ENCODE measurements at places on chromosomes 7 and 10.
A peak's percentile ranks its signal among the peaks of the same experiment; 100 is the strongest.

DNA sequence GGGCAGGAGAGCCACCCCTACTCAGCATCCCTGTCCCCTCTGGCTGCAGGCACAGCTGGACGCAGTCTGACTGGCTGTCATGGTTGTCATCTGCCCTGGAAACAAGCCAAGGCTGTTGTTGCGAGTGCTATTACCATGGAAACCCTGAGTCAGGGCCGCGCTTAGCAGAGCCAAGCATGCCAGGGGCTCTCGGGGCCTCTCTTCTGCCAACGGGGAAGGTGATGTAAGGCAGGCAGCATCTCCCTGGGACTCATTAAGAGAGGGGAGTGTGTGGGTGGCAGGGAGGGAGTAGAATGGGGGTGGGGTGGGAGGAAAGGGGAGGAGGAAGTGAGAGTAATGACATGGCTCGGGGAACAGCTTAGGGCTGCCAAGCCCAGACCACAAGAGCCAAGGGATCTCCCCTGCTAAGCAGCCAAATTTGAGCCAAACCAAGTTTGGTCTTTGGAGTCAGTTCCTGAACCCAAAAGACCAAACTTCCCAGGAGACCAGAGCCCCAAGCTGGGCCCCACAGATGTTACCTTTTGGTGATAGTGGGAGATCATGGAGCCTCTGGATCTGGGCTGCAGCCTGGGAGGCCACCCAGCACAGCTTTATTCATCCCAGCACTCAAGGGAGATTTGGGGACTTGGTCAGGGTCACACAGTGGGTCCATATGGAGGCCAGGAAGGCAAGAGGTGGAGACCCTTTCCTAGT is 67.6 kb downstream of the TMEM130 start:
- peak; percentile 88 for DNase-seq

DNA sequence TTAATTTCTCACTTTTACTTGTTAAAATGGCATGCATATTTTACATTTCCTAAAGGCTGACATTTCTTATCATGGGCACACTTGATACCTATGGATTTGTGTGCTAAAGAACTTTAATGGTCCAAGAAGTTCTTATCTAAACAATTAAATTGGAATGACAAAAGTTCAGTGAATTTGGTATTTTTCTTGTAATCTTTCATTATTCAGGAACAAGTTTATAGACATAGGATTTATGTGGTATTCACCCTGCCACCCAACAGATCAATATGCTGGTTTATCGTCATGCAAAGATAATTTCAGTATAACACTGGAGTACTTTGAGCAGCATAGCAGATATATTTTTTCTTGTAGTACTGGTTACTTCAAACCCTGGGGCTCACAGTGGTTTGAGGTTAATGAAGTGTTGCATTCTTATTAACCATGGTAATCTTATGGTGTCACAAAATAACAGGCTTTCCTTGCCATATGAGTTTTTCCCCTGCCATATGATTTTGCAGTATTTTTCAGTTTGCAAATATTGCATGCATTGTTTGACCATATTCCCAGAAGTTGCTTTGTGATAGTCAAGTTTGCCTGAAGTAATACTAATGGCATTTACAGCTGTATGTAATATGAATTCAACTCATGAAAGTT is 148.8 kb downstream of the PPP1R9A start:
- DNase-seq = no peak

DNA sequence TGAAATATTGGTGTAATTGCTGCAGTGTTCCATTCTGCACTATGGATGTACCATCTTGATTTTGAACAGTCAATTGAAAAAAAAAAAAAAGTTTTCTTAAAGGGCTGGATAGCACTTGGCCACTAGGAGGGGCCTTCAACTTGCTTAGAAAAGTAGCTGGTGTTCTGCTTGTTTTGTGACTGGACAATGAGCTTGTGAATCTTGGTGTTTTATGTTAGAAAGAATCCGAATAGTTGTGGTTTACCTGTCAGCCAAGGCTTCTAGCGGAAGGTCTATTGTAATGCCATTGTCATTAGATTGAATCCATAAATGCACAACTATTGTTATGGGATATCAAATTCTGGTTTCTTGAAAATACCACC is 77.1 kb downstream of the BMPER start:
- no peak for DNase-seq

GRCh38 chr7:63041786-63042185 is 956.9 kb upstream of the ZNF722 start:
- no peak for DNase-seq

DNA sequence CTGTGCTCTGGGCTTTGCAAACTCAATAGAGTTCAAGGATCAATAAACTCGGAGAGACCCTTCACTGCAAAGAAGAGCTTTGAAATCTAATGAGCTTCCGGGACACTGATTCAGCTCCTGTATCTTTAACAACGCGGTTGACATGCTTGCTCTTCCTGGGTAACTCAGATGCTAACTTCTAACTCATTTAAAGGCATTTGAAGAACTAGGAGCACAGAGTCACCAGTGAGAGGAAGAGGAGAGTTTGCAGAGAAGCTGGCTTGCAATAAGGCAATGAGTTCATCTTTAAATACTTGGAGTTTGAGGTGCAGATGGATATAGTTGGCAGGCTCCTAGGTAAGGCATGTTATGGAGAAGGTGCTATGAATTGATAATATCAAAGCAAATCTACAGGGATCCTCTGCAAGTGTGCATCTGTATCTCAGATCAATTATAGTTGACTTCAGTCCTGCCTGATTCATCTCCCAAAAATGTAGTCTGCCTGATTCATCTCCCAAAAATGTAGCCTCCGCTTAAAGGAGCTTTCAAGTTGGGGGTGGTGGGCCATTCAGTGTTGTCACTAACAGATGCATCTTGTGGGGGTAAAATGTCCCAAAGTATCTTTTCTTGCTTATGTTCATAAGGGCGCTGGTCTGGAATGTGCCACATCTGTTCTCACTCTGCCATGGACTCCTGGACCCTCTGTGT is 182.5 kb upstream of the PRSS58 start:
- DNase-seq = no peak

DNA sequence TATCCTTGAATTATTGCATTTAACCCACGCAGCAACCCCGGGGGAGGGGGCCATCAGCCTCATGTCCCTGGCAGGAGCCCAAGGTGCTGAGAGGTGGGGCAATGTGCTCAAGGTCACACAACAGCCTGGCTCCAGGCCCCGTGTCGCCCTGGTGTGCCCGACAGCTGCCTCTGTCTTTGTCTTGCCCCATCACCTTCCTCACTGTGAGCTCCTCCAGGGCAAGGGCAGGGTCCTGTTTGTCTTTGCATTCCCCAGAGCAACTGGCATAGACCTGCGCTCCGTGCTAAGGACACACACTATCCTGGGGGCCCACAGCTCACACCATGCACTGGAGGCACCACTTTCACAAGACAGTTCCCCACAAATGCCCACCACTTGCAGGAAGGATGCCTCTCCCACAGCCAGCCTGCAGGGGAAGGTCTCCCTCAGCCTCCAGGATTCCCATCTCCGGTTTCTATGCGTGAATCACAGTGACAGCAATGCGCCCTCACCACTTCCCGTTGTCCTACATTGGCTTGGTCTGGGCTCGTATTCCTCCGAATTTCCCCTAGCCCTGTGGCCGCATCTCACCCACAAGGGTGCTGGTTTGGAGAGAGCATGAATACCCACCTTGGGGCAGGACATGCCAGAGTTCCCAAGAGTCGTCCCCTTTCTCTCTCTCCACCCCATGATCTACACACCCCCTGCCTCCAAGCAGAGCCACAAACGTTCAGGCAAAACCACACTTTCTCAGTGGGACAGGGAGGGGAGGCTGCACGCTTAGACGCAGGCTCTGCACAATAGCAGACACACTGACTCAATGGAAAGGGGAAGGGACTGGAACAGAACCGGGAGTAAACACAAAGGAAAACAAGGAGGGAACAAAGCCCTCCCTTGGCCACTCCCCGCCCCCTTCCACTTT is 10.3 kb downstream of the ITPRIP start:
- no peak for DNase-seq

DNA sequence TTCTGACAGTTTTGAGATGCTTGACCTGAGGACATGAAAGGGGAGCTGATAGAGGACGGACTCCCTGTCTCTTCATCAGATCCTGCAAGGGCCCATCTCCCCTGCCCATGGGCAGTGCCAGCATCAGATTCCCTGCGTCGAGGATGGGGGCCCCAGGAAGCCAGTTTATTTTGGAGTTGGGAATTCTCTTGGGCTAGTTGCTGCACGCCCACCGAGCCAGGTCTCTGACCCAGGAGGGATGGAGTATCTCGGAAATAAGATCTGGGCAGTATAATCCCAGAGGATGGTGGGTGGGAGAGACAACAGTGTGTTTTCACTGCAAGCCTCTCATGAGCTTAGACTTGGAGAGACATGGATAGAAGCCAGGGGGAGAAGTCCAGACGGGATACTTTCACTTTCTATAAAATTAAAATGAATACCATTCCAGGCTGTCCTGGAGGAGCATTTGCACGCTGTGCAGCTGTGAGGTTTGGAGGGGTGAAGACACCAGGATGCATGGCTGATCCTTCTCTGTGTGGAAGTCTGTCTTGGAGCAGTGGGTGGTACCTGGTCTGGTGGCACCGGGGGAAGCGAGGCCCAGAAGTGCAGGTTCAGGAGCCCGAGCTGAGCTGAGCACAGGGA is 25.8 kb downstream of the DOCK1 start:
- no peak for DNase-seq

DNA sequence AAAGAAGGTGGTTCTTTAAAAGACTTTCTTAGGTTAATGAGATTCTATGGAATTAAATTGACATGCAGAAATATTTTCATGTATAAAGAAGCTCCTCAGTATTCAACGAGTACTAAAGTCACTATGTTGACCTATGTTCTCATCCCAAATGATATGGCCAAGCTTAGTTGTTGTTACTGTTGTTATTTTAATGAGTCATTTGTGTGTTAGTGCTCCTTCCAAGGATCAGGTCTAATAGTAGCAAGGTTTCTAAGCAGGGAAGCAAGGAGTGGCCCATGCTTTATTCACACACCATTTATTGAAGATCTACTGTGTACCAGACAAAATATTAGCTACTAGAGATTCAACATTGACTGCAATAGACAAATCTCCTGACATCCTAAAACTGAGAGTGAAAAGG is 41.9 kb downstream of the LRRN3 start:
- no peak for DNase-seq

- DNase-seq = no peak
These were observed 141.7 kb upstream of the COL1A2 start for GRCh38 chr7:94252971-94253370.

DNA sequence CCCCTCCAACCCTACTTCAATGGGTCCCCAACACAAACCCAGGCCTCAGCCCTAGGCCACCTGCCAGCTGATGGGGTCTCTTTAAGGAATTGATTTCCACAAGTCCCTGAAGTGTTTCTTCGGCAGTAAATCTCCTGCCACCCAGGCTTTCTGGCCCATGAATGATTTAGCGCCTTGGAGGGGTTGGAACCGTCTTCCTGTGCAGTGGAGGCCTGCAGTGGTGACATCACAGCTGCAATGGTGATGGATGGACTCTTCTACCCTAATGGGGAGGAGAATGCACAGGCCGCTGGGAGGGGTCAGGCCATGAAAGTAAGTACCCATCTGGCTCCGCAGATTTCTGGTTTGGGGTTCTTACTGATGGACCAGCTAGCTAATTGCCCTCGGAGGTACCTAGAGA is 163.8 kb downstream of the UBE2H start:
- no peak for DNase-seq

- peak; percentile 79 for DNase-seq
These were observed 116.2 kb downstream of the SH3PXD2A start for GRCh38 chr10:103739039-103739764.

GRCh38 chr7:116828281-116828680 is 34.1 kb upstream of the CAPZA2 start:
- no peak for DNase-seq

DNA sequence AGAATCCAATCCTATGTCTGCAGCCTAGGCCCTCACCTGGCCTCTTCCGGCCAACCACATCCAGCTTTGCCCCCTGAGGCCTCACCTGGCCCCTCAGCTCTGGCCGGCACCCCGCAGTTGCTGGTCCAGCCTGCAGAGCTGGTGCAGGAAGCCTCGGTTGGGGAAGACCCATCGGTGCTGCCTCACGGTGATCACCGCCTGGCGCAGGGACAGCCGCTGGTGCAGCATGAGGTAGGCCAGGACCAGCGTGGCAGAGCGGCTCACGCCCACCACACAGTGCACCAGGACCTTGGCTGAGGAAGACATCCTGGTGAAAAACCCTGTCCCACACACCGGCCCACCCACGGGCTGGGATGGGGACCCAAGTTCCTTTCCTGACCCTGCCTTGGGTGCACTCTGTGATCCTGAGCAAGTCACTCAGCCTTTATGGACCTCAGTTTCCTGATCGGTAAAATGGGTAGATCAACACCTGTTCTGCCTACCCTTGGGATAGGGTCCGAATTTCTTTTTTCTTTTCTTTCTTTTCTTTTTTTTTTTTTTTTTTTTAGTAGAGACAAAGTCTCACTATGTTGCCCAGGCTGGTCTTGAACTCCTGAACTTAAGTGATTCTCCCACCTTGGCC is 5.8 kb upstream of the SAMD8 start:
- peak; percentile 48 for DNase-seq

DNA sequence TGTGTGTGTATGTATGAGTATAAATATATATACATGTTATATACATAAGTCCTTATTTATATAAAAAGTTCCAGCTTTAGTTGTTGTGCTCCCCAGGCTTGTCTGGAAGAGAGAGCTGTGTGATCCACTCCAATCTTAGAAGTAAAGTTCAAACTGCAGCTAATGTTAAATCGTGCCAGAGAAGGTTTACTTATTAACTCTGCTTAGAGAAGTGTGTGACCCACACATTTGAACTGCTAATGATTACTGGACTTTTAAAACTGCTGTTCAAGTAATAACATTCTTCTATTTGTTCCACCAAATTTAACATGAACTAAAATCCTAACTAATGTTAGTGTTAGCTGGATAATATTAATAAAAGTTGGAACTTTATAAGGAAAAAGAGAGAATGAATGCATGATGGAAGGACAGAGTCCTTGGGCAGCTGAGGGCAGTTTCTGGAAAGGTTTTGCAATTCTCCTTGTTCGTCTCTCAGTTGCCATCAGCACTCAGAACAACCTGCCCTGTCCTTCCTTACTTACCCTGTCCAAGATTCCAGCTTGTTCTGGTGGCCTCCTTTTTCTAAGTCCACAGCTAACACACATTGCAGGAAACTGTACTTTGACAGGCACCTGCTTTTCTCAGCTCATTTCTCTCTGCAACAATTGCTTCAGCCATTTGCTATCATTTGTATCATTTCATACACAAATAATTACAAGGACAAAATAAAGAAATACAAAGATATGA is 162.6 kb downstream of the FAM107B start:
- DNase-seq = no peak

DNA sequence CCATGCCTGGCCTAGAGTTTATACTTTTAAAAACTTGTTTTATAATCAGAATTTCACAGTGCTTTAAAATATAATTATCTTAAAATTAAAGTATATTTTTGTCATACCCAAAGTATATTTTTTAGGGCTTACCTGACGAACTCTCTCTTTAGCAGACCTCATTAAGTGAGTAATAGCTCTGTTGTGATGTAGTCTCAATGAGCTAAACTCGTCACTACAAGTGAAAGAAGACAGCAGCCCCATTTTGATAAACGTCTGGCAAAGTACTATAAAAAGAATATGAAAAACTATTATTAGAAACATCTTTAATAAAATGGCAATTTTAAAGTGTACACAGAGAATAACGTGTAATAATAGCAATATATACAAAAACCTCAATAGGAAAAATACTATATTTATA is 18.6 kb downstream of the ANKRD61 start:
- no peak for DNase-seq

- no peak for DNase-seq
These were observed 429.1 kb downstream of the KIF20B start for GRCh38 chr10:90130321-90131086.

- DNase-seq = peak; percentile 76
These were observed 41.1 kb downstream of the PDIA4 start for GRCh38 chr7:148987010-148987750.

- no peak for DNase-seq
These were observed 118.1 kb downstream of the ZNF365 start for GRCh38 chr10:62492012-62492869.
